ENCODE measurements at places on chromosomes 7 and 10.

- DNase-seq = no peak
These were observed 6.4 kb upstream of the ZNF398 start for GRCh38 chr7:149140831-149141230.

GRCh38 chr7:22190736-22191135, 166.2 kb downstream of the RAPGEF5 start:
- DNase-seq = no peak

DNA sequence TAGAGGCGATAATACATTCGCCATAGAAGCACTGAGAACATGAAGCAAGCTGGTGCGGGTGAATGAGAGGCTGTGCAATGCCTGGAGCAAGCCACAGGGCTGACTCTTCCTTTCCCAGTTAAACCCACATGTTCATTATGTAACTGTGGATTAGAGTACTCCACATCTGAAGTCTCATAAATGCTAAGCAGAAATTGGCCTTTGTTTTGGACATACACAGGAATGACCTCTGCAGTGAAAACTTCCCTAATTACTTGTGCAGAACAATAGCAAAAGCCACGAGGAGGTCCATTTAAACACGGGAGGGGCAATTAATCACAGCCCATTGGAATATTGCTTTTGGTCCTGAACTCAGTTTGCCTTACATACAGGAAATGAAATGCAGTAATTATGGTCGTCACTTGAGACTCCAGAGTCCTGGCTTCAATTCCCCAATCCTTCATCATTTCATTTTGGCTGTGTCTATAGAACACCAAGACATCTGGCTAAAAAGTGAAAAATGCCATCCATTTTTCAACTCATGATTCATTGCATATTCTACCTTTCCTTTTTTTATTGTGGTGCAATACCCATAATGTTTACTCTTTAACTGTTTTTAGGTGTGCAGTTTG, 78.7 kb upstream of the CXCL12 start:
- no peak for DNase-seq

- DNase-seq = no peak
These were observed 220.8 kb upstream of the PRSS58 start for GRCh38 chr7:142478479-142479220.

DNA sequence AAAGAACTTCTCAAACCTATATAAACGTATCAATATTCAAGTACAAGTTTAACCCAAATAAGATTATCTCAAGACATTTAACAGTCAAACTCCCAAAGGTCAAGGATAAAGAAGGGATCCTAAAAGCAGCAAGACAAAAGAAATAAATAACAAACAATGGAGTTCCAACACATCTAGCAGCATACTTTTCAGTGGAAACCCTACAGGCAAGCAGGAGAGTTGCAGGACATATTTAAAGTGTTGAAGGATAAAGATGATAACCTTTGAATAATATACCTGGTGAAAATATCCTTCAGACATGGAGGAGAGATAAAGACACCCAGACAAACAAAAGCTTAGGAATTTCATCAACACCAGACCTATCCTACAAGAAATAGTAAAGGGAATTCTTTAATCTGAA, 82.8 kb downstream of the TES start:
- no peak for DNase-seq

DNA sequence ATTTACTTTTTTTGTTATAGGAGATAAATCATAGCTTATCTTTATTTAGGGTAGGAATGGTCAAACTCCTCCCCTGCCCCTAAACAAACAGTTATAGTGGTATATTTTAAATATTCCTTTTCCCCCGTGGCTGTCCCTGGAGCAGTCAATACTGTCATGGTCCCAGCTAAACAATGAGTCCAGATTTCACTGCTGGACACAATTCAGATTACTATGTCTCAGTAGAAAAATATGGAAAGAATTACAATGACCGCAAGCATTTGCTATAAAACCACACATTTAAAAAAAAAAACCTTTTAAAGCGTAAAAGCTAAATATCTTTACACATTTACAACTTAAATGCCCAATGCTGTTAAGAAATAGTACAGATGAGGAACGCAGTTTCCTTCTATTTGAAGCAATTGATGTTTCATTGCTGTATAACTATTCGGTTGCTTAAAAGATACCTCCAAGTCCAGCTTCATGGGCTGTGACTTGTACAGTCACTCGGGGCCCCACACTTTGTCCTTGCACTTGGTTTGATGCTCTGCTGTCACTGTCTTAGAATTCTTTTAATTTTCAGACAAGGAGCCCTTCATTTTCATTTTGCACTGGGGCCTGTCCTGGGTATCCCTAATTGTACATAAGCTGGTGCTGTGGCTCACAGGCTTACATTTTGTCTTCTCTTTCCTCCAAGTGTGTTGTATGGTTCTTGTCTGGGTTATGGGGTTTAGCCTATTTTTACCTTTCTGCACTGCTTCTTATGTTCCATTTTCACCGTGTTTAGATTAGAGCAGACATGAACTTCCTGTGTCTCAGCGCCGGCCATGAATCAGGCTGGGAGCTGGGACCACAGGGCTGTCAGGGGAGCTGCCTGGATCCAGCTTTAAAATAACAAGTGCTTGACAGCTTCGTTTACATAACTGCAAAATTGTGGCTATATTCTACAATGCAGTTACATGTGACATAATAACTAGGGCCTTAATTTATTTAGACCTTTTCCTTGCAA, 530.2 kb upstream of the FZD8 start:
- no peak for DNase-seq

- no peak for DNase-seq
These were observed 70.5 kb downstream of the ZNF503 start for GRCh38 chr10:75331081-75331480.

DNA sequence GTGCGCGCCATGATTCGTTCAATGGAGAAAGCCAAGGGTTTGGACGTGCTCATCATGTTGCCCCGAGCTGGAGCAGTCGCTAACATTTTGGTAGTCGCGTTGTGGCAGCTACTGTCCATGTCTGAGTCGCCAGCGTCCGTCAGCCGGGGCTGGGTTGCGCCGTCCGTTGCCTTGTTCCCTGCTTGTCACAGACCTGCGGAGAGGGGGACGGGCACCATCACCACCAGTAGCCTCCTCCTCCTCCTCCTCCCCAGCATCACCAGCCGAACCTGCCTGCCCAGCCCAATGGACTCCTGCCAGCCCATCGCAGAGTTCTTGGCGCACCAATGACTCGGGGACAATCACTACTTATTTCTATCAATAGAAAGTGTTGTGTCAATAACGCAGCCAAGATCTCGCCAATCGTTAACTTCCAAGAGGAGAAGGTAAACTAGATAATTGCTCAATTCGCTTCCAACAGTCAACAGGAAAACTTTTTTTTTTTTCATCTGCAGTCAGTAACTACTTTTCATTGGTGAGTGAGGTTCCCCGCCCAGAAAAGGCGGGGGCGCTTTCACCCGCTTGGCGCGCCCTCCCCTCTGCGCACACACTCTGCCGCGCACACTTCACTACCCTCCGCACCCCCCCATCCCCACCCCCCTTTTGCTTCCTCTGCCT, at the start of gene FEZF1:
Gene FEZF1 (minus strand): TSS at position 432 of the 657 bp plus-strand sequence. CDS start 313 bp downstream, at position 119.
- no peak for DNase-seq

- DNase-seq = no peak
These were observed 48.3 kb upstream of the PAX2 start for GRCh38 chr10:100697070-100697469.

- DNase-seq = no peak
These were observed 114.1 kb downstream of the EMX2 start for GRCh38 chr10:117656385-117657367.

DNA sequence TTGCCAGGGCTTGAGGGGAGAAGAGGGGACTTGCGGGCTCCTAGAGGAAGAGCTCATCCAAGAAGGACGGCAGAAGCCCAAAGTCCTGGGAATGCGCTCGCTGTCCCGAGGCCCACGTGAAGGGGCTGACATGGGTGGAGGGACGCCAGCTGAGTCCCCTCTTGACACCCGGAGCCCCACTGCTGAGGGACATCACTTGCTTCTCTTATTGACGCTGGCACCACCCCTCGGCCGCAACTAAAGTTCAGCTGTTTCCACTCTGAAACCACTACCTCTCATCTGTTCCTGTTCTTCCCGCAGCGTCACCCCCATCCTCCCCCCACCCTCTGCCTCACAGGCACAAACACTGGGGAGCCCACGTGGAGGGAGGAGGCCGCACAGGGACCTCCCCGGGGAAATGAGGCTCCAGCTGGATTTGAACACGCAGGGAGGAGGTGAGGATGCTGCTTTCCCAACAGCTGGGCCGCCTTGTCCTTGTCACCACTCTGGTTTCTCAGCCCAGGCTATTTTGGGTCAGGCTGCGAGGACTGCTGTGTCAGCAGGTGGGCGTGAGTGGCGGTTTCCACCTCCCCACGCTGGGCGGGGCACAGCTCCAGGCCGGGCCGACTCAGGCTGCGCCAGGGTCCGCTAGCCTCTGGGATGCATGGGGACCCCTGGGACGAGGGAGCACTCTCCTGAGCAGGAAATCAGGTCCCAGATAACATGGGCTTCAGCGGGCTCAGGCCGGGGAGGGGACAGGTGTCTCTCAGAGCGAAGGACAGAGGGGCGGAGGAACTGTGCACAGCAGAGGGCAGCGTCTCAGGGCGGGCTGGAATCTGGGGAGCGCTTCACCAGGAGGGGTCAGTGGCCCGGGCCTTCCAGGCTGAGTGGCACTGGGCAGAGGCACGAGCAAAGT, 156.3 kb downstream of the ZNF248 start:
- DNase-seq = no peak

DNA sequence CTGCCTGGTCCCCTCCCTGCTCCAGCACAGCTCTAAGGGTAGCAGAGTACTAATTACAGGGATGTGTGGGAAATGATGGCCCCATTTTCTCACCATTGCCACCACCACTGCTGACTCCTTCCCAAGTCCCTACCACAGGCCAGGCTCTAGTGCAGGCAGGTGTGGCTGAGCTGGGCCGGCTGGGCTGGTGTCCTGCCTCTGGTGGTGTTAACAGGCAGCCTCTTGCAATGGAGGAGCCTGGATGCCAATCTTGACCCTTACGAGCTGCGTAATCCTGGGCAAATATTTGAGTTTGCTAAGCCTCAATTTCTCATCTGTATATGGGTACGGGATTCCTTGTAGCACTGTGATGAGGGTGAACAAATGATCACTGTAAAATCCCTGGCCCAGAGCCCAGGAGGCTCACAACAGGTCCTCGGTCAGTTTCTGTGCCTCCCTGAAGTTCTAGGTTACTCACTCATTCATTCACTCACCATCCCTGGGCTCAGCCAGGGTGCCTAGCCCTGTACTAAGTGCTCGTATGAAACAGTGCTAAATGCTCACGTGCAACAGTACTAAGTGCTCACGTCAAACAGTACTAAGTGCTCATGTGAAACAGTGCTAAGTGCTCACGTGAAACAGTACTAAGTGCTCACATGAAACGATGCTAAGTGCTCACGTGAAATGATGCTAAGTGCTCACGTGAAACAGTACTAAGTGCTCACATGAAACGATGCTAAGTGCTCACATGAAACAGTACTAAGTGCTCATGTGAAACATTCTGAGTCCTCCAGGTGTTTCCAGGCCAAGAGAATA, 2.3 kb upstream of the FZD9 start:
- DNase-seq = no peak

DNA sequence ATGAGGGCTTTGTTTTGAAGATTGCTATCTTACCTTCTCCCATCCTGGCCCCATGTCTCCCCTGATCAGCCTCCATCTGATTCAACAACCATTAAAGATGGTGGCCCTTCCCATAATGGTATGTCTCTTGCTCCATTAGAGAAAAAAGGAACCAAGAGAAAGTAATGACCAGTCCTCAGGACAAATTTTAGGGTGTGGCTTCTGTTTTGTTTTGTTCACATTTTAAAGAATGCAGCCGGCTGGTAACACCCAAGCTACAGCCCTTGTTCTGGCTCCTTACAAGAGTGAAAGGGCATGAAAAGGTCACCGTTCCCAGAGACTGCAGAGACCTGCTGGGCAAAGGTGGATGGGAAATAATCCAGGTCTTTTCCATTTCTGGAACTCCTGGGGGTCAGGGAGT, 287.9 kb upstream of the NEBL start:
- DNase-seq = no peak

- DNase-seq = no peak
These were observed 41.8 kb downstream of the VIPR2 start for GRCh38 chr7:159102681-159103381.

DNA sequence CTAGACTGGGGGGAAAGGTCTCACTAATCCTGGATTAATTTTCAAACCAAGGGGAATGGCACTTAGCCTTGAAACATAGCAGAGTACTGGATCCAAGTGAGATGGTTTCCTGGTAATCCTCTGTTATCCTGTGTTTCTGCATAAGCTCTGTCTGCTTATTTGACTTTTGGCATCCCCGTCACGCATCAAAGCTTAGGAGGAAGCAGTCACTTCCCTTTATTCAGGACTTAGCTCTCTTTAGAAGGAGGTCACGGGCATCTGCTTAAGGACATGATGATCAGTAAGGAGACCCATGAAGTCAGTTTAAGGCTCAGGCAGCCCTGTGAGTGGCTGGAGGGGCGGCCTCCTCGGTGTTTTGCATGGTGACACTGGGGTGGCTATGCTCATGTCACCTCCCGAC, 30.0 kb downstream of the TSPAN15 start:
- DNase-seq = no peak

DNA sequence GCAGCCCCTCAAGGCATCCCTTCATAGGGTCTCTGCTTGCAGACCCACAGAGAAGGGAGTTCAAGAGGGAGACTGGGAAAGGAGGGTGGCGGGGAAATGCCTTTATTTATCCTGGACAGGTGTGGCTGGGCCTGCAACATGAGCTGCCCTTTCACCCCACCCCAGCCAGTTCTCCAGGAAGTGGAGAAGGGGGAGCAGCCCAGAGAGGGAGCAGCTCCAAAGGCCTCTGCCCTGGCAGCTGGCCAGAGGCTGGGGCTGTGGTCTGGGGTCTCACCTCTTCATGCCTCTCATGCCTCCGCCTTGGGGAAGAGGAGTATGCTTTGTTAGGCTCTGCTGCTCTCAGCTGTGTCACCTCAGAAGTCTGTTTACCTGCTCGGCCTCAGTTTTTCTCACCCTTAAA, 3.1 kb downstream of the LDB3 start:
- no peak for DNase-seq

DNA sequence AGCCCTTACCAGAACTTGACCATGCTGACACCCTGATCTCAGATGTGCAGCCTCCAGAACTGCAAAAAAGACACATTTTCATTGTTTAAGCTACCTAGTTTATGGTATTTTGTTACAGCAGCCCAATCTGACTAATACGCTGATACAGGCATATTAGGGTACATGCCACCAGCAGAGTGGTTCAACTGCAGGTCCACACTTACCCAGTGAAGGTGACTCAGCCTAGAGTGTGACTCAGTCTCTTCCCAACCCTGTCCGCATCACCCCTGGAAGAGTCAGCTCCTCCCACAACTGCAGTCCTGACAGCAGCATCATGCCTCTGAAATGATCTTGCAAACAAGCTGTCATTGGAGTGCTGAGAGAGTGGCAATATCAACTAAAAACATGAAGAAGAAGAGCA, 30.8 kb upstream of the GOT1 start:
- no peak for DNase-seq

- DNase-seq = no peak
These were observed 84.7 kb downstream of the CCNY start for GRCh38 chr10:35420827-35421552.

GRCh38 chr10:123034332-123034731, 25.5 kb downstream of the ACADSB start:
- DNase-seq = no peak

DNA sequence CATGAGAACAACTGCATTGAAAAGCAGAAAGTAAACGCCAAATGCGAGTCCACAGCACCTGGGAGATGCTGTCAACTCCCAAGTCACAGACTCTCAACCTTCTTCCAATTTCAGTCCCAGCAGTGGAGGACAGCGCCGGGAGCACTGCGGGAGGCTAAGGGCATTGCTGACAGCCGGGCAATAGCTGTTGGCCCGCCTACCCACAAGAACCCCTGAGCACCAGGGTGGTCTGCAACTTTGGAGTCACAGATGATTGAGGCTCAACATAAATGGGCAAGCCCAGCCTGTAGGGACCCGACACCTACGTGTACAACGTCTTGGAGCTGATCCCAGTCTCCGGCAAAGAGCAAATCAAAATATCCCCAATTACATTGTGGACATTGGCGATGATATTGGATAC, 262.9 kb downstream of the TCERG1L start:
- DNase-seq = no peak
